Activated CD4-positive, alpha-beta T cell treated with anti-CD3 and anti-CD28 coated beads, Interleukin-2, amount 10 ng/mL, durations not matched to agents 7 days and 5 days (primary cell): ENCODE measurements at places on chromosomes 5 and 9.

- DNase-seq: peak; percentile 34
These were observed 19.4 kb downstream of the GARNL3 start for GRCh38 chr9:127283917-127284497.

DNA sequence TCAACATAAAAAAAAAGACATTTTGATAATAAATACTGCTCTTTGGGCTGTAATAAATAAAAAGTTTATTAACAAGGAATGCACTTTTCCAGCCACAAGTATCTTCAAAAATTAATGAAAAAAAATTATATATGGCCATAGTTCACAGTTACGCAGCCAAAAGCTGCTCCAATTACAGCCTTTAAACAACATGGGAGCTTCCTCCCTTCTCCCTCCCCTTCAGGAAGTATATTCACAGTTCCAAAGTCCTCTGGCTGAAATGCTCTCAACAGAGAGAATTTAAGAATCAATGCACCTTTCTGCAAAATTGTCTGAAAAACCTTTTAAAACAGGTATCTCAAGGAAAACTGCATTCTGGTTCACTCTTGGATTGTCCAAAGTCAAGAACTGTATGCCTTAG lies 5.9 kb downstream of the PLK2 start:
- no peak for DNase-seq

DNA sequence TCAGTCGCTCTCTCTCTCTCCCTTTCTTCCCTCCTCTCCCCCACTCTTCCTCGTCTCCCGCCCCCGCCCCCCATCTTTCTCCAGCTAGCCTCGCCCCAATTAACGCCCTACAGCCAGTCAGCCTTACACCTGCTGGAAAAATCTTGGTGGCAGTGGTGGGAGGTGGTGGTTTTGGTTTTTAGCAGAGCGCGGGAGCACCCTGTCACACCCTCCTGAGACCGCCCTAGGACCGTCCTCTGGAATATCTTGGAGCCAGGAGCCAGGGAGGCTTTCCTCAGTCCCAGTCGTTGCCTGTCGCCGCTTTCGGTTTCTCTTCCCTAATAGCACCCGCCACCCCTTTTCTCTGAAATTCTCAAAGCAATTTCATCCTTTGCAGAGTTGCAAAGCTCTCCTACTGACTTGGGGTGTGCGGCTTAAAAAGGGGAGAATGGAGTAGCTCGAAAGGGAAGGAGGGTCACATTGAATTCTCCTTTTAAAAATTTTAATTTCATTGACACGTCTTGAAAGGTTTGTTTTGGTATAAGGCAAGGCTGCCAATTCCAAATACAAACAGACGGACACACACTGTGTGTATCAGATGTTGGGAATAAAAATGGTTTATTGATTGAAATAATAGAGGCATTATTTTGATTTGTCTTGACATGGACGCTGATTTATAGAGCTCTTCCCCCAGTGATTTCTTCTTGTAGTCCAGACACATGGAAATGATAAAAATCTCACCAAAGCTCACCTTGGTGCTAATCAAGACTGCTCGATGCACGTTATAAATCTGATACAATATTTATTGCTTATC lies 301.3 kb downstream of the PARP8 start:
- peak; percentile 25 for DNase-seq

DNA sequence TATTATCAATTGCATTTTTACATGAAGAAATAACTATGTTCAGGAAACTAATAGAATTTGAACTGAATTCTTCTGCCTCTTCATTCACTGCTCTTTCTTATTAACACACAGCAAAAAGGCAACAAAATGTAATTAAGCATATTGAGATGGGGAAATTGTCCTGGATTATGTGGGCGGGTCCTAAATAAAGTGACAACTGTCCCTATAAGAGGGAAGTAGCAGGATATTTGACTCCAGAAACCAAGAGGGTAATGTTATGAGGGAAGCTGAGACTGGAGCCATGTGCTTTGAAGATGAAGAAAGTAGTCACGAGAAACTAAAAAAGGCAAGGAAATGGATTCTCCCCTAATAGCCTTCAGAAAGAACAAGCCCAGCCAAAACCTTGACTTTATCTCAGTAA lies 311.2 kb upstream of the PIK3R1 start:
- no peak for DNase-seq

DNA sequence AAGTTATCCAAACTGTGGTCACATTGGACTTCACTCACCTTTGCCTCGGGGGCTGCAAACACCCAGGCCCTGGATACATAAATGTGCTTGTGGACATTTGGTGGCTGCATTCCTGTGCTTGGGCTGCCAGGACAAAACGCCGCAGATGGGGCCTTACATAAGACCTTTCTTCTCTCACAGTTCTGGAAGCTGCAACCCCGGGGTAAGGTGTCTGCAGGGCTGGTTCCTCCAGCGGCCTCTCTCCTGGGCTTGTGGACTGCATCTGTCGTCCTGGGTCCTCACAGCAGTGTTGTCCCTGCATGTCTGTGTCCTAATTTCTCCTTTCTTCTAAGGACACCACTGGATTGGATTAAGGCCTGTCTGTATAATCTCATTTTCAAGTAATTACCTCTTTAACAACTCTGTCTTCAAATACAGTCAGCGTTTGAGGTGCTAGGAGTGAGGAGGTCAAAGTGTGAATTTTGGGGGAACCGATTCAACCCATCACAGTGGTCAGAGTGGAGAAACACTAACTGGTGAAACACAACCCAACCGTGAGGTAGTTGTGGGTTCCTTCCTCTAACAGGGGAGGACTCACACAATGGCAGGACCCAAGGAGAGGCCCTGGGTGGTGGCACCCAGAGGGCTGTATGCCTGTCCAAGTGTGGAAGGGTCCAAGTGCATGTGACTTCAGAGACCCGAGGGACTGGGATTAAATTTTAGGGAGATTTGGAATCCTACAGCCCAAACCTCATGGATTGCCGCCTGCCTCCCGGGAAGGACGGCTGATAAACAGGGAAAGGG lies 415.6 kb downstream of the IRX2 start:
- DNase-seq: no peak

DNA sequence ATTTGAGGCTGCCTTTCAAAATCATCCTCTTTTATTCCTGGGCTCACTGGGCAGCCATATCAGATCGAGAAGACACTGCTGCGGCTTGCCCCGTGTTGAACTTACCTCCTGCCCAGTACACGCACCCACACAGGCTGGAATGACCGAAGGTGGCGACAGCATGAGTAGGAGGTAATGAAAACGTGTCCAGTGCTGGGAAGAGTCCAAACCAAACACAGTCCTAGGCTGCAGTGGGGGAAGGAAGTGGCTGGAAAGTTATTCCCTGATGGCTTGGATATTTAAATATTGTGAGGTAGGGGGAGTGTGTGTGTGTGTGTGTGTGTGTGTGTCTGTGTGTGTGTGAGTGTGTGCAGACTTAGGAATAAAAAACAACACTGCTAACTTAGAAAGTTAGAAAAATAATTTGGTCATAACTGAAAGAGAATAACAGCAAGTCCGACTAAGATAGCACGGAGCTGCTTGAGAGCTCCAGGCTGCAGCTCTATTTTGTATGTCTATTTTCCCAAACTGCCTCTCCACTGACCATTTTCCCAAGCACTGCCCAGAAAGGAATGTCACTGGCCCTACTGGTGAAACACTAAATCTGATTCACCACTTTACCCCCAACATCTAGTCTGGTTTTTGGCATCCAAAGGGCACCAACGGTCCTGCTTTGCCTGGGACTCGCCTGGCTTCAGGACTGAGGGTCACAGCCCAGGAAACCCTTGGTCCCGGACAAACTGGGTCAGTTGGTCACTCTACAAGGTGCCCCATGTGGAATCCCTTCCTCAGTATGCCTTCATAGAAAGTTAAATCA lies 41.2 kb downstream of the ANKH start:
- DNase-seq: no peak

- no peak for DNase-seq
These were observed 141.9 kb downstream of the CEMIP2 start for GRCh38 chr9:71626395-71626794.

GRCh38 chr5:80109646-80110478 lies 74.7 kb downstream of the THBS4 start:
- DNase-seq: no peak

DNA sequence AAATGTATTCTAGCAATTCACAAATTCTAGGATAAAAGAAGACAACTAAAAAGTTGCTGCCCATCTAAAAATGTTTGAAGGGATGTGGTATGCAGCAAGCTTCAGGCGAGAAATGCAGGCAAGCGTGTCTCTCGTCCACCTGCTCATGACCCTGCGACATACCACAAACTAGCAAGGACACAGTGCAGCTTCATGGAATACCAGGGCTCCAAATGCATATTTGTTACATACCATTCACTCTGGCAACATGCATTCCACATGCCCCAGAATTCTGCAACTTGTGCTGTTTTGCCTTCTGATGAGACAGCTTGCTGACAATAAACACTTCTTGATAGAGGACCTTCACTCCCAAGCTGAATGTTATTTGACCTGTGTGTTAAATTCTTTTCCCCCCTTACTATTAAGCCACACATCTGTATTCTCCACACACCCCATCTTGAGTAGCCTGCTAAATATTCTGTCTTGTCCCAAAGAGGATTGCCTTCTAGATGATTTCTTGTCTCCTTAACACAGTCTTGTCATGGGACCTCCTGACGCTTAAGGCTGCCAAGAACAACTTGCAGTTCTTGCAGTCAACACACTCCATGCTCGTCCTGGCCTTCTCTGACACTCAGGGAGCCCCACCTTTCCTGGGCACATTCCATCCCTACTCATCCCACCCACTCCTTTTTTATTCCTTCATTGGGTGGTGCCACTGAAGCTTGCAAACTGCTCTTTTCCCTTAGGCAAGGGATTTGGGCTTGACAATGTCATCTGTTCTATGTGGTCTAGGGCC lies 340.5 kb downstream of the PIK3R1 start:
- DNase-seq: no peak

- DNase-seq: no peak
These were observed 50.0 kb upstream of the SH3GL2 start for GRCh38 chr9:17528859-17529258.

DNA sequence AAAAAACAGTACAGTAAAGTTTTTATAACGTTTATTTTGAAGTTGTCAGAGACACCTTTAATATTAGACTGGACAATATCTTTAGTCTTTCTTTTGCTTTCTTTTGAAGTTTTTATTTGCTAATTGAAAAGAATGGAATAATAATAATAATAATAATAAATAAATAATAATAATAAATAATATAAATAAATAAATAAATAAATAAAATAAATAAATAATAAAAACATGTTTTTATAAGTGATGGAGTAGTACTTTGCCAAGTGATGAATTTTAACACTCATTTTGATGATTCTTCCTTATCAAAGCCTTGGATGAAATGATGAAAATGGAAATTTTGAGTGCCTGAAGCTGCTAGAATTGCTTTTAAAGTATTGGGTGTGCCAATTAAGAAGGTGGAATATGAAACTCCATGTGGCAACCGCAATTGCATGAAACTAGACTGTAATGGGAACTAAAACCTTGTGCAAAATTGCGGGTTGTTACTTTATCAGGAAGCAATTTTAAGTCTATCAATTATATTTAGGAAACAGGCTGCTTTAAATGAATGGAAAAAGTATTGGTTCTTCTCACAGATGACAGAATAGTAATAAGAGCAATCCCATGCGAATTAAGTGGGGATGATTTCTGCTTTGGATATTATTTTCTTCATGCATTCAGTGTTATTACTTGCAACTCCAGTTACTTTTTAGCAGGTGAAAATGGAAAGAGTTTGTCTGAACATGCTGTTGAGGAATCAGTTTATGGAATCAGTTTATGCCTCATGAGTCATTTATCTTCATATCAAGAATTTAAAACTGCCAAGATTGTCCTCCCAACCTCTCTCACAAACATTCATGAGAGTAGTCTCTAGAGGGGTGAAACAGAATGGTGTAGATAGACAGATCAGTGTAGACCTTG lies 4.6 kb downstream of the ANXA1 start:
- no peak for DNase-seq

- peak; percentile 74 for DNase-seq
These were observed 57.0 kb downstream of the COL15A1 start for GRCh38 chr9:99000476-99001395.

GRCh38 chr9:97571664-97572063 lies 61.5 kb downstream of the TSTD2 start:
- DNase-seq: no peak

DNA sequence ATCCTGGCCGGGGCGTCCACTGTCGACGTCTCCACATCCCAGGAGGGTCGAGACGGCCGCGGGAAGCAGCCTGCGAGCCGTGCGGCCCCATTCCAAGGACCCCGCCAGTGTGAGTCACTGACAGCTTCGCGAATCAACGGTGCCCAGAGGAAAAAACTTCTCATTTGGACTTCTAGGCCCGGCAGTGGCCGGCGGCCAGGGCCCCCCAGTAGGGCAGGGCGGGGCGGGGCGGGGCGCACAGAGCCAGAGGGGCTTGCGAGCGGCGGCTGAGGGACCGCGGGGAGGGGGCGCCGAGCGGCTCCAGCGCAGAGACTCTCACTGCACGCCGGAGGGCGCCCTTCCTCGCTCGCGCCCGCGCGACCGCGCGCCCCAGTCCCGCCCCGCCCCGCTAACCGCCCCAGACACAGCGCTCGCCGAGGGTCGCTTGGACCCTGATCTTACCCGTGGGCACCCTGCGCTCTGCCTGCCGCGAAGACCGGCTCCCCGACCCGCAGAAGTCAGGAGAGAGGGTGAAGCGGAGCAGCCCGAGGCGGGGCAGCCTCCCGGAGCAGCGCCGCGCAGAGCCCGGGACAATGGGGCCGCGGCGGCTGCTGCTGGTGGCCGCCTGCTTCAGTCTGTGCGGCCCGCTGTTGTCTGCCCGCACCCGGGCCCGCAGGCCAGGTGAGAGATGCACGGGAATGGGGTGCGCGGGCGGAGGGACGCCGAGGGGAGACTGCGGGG lies at the start of gene F2R:
F2R (plus strand) TSS at position 391 of the 720 bp plus-strand sequence; CDS start at position 573, 182 bp downstream.
- DNase-seq: peak; percentile 54

DNA sequence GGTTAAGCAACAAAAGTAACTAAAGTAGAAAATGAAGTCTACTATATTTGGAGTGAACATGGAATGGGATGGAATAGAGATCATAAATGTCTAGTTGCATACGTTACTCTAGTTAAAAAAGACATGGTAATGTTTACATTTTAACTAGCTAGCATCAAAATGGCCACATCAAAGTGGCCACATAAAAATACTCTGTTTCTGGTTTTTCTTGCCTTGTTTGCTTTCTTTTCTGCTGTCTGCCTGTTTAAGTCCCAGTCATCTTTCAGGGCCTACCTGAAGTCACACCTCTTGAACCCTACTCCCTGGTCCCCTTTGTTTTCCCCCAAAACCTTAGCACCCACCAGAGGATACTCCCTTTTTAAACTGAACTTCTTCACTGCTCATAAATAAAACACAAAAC lies 6.4 kb upstream of the KIF2A start:
- peak; percentile 70 for DNase-seq

DNA sequence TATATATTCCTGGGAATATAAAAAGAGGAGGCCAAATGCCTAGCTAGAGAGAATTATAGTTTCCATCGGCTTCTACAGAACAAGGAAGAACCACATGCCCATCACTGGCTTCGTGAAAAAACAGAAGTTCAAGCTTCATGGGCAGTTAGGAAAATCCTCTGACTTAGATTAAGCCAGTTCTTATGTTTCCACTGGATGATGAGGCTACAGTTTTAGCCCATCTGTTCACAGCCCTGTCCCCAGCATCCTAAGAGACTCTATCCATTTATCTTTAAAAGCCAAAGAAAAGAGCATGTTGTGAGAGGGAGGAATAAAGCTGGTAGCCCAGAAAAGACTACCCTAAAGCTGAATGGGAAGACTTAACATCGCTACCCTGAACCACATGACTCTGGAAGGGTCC lies 285.5 kb upstream of the WWC1 start:
- DNase-seq: no peak

- no peak for DNase-seq
These were observed 19.0 kb downstream of the CXXC5 start for GRCh38 chr5:139667001-139667729.

- DNase-seq: no peak
These were observed 72.5 kb downstream of the BASP1 start for GRCh38 chr5:17289681-17290539.

GRCh38 chr5:170540271-170540670 lies 36.5 kb downstream of the KCNIP1 start:
- no peak for DNase-seq

- no peak for DNase-seq
These were observed 32.7 kb upstream of the DNAH5 start for GRCh38 chr5:13976867-13977830.
